Effector CD4-positive, alpha-beta T cell (primary cell): ENCODE measurements at places on chromosomes 5 and 9.

DNA sequence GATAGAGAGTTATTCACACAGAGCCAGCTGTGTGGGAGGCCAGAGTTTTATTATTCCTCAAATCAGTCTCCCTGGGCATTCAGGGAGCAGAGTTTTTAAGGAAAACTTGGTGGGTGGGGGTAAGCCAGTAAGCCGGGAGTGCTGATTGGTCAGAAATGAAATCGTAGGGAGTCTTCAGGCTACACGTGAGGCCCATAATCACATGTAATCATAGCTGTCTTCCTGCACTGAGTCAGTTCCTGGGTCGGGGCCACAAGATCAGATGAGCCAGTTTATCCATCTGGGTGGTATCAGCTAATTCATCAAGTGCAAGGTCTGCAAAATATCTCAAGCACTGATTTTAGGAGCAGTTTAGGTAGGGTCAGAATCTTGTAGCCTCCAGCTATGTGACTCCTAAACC is 10.8 kb upstream of the TTC39B start:
- DNase-seq: no peak

DNA sequence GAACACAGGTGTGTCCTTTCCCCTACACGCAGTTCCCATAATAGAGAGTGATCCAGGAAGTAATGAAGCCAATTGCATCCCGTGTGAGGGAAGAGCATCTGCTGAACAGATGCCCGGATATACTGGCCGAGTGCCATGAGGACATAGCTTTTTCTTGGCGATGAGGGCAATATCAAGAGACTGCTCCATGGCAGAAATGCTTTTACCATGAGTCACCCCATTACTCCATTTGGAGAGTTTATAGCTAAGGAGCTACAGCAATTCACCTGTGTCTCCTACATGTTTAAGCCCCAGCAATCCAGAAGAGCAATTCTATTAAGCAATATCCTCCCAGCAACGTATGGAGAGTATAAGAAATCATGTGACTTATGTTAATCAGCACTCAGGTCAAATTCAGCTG is 222.0 kb upstream of the KLF4 start:
- DNase-seq: no peak

DNA sequence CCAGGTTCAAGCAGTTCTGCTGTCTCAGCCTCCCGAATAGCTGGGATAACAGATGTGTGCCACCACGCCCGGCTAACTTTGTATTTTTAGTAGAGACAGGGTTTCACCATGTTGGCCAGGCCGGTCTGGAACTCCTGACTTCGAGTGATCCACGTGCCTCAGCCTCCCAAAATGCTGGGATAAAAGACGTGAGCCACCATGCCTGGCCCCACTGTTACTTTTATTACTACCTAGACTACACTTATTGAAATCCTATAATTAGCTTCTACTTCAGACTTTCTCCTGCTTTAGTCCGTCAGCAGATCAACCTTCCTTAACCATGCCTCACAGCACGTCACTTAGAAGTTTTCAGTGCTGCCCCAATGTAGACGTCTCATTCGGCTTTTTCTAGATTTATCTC is 8.2 kb downstream of the ZBTB43 start:
- no peak for DNase-seq

DNA sequence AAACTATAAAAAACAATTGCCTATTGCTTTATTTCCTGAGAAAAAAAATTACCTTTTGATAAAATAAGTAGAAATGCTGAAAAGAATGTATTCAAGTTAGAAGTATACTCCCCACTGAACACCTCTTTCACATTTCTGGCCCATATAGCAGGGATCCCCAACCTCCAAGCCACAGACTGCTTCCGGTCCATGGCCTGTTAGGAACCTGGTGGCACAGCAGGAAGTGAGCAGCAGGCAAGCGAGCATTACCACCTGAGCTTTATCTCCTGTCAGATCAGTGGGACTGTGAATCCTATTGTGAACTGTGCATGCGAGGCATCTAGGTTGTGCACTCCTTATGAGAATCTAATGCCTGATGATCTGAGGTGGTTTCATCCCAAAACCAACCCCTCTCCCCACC is 563.9 kb downstream of the RAB3C start:
- DNase-seq: no peak

GRCh38 chr5:143302341-143303045 is 101.0 kb downstream of the NR3C1 start:
- DNase-seq: no peak

DNA sequence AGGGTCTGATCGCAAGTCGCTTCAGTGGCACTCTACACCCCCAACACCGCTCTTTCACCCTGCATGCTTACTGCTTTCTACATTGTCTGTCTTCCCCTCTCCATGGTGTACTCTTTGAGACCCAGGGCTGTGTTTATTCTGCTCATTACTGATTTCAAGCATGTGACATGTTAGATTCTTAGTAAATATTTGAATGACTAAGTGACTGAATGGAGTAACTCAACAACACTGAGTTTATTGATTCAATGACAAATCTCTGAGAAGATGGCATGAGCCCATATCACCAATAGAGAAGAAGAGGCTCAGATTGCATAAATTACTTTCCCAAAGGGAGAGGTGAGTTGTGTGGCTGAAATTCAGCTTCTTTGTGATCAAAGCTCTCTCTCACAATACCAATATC is 89.7 kb upstream of the OSMR start:
- DNase-seq: no peak
